ENCODE measurements at places on chromosomes 16 and 17.

GRCh38 chr17:40735016-40735415 lies 20.1 kb downstream of the KRT25 start:
- no peak for DNase-seq

DNA sequence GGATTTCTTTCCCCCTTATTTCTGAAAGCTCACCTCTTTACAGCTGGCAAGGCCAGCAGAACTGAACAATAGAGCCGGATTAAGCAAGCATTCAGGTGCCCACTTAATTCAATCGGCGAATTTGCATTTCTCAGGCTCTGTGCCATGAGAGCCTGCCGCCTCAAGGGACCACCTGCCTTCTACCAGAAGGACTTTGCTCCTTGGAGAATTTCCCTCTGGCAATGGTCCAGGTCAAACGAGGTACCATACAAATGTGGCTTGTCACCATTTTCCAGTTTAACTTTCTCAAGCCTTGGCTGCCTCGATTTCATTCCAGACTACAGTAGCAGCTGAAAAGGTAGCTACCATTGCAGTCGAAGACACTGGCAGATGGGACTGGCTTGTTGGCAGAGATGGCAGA lies 534.0 kb downstream of the MAF start:
- DNase-seq, result no peak

DNA sequence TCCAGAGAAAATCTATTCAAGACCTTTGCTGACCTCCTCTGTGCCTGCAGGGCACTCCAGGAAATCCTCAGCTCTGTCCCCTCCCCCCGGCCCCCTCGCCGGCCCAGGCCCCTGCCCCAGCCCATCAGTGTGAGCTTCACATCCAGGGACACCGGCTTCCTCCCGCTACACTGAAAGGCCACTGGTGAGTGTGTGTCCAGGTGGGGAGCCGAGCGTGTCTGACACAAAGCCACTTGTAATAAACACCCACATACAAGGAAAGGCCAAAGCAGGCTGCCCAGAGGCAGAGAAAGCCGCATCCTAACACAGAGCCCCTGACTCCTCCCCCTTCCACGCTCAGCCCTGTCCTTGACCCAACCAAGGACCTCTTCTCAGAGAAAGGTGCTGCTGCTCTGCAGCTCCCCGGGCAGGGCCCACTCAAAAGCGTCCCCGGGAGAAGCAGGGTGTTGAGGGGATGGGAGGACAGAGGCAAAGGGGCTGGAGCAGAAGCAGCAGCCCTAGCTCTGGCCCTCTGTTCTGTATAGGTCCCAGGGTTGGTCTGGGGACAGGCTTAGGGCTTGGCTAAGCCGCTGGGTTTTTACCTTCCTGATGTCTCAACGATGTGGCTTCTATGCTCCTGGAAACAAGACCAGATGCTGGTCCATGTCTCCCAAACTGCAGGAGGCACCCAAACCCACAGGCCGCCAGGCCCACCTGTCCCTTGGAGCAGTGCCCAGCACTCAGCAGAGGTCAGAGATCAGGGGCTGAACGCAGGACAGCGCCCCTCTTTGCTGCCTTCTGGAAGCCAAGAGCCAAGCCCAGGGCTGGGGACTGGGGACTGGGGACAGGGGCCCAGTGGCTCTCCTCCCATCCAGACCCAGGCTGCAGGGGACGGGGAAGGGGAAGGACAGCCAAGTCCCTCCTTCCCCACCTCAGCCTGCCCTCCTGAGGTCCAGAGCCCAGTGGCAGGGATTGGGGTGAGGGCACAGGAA lies 15.3 kb downstream of the MNT start:
- DNase-seq, result no peak

DNA sequence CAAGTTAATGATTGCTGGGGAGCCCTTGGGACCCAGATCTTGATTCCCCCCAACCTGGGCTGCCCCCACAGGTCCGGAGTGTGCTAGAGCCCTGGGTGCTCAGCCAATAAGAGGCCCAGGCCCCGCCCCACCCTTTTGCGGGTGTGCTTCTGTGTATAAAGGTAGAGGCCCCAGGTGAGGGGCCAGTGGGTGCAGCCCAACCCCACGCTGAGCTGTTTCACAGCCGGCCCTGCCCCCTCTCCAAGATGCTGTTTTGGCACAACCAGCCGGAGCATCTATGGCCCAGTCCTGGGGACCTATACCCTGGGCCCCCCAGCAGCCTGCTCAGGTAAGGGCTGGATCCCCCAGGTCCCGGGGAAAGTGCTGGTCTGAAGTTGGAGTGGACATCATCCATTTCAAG lies 11.8 kb upstream of the STAC2 start:
- no peak for DNase-seq

DNA sequence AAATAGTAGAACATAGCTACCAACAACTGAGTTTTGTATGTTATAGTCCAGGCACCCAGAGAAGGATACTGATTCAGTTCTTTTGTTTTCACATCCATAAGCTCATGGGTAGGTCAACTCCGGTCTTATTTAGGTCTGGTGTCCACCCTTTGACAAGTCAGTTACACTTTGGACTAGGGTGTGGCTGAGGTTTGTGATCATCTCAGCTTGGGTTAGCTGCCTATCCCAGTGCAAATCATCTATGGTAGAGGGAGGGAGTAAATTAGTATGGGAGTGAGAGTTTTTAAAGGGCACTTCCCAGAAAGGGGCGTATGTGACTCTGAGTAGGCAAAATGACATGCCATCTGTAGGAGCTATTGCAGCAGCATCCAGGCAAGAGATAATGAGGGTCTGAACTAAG lies 66.1 kb downstream of the TANC2 start:
- no peak for DNase-seq

DNA sequence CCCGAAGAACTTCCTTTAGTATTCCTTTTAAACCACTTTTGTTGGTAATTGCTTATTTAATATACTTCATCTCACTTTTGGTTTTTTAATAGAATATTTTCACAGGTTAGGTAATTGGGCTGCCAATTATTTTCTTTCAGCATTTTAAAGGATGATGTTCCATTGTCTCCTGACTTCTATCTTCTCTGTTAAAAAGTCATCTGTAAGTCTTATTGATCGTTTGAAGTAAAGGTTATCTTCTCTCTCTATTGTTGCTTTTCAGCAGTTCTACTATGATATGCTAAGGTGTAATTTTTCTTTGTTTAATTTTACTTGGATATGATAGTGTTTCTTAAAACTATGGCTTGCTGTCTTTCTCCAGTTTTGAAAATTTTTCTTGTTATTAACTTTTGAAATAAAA lies 307.5 kb downstream of the MAP2K4 start:
- DNase-seq, result no peak

- DNase-seq, result no peak
Measured at GRCh38 chr16:49026566-49027181, 255.0 kb downstream of the CBLN1 start.

DNA sequence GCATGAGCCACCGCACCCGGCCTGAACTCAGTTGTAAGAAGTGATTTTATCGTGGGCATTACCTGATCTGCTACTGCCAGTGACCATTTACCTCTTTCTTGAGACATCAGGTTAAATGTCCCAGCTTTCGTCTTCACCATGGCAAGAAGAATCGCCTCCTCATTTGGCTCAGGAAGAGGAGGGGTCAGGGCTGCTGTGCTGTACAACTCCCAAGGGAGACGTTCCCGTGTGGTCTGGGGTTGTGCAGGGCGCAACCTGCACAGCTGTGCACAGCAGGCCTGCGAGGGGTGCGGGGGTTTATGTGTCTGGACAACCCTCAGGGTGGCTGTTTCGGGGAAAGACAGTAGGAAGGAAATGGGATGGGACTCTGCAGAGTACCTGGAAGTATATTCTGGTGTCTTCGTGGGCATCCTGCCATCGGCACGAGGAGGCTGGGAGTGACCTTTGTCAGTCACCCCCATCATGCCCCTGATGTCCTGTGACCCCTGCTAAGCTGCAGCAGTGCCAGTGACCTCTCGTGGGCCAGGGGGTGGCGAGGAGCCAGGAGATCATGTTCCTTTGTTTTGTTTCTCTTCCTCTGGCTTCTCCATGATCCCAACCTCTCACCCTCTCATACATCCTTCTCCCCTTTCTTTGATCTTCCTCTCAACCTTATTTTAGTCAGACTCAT lies 27.3 kb downstream of the CIBAR2 start:
- no peak for DNase-seq

DNA sequence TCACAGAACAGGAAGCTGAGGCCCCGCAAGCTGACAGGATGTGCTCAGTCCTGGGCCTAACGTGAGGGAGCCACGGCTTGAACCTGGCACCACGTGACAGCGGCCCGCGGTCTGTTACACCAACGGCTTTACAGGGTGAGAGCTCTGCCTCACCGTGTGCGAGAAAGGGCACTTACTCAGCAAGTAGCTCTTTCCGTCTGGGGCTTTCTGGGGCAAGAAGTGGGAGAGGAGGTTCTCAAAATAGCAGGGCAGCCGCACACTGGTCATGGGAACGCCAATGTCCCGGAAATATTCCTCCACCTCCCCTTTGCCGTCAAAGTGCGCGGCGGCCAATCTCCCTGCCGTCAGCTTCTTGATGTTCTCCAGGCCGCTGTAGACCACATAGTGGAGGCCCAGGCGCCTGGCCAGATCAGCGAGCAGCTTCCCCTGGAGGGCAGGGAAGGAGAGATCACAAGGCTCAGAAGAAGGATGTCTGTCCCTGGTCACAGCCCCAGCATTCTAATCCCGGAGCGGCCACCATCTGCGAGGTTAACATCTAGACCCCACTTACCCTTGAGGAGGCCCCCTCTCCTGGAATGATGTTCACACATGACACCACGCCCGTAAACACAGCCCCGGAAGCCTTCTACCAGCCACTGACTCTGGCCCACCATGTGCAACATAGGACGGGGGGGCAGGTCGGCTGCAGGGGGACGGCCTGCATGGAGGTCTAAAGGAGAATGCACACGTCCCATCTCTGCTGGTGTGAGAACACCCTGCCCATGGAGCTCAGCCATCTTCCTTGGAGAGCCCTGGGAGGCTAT lies 8.2 kb downstream of the NMRAL1 start:
- DNase-seq, result peak; percentile 24

DNA sequence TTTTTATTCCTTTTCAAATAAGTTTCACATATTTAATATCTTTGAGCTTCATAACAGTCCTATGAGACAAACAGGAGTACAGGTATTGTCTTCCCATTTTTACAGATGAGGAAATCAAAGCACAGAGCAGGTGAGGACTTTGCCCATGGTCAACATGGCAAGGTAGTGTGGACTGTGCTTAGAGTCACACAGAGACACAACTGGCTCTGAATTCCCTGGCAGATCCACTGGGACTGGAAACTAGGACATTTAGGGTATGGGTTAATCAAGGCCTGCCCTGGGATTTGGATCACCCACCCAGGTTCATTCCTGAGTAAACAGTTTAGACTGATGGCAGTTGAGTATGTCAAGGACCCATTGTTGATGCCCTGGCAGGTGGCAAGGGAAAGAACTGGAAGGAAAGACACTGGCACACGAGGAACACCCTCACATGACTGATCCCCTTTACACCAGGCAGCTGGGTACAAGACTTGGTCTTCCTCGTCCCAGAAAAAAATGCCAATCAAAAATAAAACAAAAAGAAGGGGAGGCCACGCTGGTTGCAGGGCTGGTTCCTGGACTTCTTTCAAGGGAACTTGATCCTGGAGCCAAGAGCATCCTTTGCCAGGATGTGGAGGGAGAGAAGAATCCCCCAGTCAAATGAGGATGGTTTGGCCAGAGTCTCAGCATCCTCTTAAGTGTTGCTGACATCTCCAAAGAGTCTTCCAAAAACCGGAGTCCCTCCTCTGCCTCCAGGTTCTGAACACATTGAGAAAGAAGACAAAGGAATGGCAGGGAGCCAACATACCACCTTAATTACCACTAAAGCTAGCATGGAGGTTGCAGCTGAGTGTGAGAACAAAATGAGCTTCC lies 34.9 kb downstream of the CHD9 start:
- no peak for DNase-seq

- DNase-seq, result no peak
Measured at GRCh38 chr16:88830258-88830657, 18.5 kb upstream of the APRT start.

DNA sequence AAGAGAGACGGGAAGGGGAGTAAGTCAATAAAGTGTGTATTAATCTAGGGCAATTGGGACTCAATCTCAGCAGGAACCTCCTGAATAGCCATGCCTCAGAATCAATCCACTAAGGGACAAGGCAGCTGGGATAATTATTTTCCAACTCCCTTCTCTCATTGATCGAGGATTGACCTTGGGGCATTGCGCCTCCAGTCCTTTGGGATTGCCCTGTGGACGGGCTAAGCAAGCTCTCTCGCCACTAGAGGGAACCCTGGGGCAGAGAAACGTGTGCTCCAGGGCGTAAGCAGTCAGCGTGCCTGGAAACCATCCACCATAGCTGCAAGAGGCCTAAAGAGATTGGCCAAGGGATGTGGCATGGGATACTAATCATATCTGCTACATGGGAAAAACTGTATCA lies 53.9 kb upstream of the ERCC4 start:
- DNase-seq, result peak; percentile 2

DNA sequence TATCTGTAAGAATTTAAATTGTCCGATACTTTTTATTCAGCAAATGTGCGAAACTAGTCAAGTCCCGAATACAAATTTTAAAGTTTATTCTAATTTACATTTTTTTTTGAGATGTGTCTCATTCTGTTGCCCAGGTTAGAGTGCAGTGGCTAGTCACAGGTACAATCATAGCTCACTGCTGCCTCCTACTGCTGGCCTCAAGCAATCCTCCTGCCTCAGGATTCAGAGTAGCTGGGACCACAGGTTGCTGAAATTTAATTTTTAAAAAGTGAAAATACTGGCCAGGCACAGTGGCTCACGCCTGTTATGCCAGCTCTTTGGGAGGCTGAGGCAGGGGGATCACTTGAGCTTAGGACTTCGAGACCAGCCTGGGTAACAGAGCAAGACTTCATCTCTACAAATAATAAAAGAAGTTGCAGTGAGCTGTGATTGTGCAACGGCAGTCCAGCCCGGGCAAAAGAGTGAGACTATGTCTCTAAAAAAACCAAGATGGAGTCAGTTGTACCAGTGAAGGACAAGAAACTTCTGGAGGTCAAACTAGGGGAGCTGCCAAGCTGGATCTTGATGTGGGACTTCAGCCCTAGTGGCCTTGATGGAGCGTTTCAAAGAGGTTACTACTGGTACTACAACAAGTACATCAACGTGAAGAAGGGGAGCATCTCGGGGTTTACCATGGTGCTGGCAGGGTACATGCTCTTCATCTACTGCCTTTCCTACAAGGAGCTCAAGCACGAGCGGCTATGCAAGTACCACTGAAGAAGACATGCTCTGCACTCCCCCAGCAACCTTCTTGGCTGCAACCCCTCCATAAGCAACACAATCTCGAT lies 5.6 kb downstream of the POLG2 start:
- DNase-seq, result peak; percentile 28

GRCh38 chr16:50615891-50616290 lies 65.2 kb downstream of the SNX20 start:
- DNase-seq, result no peak

DNA sequence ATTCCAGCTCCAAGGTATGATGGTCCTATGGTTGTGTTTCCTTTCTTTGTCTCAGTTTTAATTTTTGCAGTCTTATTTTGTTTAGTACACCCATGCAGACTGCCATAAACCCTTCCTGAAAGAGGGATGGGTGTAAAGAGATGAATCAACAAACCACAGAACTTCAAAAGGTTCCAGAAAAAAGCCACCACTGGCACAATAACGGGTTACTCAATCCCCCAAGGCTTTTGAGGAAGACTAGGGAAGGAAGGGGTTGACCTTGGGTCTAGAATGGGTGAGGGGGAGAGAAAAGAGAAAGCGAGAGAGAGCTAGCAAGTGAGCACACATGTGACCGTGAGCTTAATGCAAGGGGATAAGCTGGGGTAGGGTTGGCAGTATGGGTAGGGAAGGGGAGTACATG lies 168.1 kb downstream of the XYLT1 start:
- no peak for DNase-seq

- no peak for DNase-seq
Measured at GRCh38 chr17:78971756-78972506, 7.8 kb downstream of the LGALS3BP start.

GRCh38 chr16:89506791-89507191 lies 1.4 kb upstream of the SPG7 start:
- no peak for DNase-seq

GRCh38 chr16:77404775-77405174 lies 30.1 kb downstream of the ADAMTS18 start:
- no peak for DNase-seq

Data from stimulated activated CD4-positive, alpha-beta T cell treated with anti-CD3 and anti-CD28 coated beads, Interleukin-12 subunit alpha, Interleukin-12 subunit beta, amount 100 ng/mL, for 24 hours (primary cell).